Muscle of back (tissue), 13 donors: ENCODE measurements at places on chromosomes 2 and 18. TPM values are rescaled to one million over a fixed set of nuclear protein-coding genes. Genes with fewer than 3 reads are reported as not detected.

DNA sequence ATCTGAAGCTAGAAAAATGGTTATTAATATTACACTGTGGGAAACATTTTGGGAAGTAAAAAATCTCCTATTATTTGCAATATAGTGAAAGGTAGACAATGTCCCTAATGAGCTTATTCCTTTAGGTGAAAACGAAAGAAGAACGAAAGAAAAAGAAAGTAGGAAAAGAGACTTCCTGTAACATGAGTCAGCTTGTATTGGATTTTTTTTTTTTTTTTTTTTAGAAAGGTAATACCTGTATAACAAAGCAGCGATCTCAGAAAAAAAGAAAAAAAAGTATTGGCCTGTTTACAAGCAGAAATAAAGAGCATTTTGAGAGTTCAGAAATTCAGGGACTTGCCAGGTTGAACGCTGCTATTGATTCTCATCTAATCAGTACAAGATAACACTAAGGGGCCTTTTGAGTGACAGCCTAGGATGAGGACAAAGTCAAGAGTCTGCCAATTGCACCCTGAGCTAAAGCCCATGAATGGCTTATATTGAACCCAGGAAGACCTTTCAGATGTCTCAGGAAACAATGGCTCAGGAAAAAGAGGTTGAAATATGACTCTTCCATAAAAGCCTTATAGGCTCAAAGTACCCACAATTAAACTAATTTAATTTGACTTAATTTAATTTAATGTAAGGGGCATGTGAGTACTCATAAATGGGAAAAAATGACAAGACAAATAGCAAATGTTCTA is 615.6 kb upstream of the CDH2 start:
- no peak for DNase-seq

GRCh38 chr2:218876562-218877219 is 4.0 kb upstream of the WNT10A start:
- peak; percentile 84 for DNase-seq

The SP3 gene
- polyA plus RNA-seq: 75.4 TPM

DNA sequence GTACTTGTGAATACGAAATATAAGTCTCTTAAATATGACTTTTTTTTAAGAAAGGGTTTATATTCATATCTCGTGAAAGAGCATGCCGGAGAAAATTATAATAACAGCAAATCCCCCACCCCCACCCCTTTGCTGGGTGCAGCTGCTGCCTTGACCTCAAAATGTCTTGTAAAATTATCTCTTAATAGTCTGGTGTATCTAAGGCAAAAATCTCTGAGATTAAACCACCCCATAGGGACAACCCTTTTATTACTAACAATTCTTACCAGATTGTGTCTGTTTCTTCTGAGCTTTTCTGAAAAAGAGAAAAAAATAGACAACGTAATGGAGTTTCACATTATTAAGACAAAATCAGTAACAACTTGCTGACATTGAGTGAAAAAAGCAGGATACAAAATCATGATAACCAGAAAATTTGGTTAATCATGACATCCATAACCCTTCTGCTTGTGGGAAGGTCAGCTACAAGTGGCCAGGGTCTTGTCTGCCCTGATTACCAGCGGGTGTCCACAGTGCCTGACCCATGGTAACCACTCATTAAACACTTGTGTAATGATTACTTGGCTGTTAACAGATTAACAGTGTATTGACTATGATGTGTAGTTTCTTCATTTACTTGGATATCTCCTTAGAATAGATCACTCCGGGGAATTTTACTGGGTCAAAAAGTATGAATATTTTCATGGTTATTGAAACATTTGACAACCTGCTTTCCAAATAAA is 1.5 kb downstream of the STRADB start:
- no peak for DNase-seq

DNA sequence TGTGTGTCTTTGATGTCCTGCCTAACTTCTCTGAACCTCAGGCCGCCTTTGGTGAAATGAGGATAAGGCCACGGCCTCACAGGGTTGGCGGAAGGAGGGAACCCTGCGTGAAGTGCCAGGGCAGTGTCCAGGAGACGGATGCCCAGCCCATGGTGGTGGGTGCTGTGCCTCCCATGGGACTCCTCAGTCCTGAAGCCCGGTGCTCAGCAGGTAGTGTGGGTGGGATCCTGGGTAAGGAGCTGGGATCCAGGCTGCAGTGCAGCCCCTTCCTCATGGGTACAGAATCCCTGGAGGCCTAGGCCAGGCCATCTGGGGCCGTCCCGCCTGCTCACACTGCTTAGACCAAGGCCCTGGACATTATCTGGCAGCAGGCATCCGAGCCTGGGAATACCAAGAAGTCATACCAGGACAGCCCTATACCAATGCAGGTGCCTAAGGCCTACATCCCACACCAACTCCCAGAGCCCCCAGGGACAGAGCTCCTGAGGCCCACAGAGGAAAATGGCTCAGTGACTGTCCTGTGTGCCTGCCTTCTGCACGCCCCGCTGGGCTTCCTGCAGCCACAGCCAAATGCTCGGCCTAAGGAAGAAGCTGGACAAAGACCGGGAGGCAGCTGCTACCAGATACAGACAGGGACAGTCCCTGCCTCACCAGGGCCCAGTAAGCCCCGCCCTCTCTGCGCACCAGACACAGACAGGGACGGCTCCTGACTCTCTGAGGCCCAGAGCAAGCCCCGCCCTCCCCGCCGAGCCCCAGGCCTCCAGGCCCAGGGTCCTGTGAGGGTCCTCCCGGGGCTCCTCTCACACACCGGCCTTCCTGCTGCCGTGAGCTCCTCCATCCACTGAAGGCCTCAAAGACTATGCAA is 78.0 kb downstream of the NDUFA10 start:
- DNase-seq: no peak

The KIF5C gene
- 2.3 TPM for polyA plus RNA-seq

DNA sequence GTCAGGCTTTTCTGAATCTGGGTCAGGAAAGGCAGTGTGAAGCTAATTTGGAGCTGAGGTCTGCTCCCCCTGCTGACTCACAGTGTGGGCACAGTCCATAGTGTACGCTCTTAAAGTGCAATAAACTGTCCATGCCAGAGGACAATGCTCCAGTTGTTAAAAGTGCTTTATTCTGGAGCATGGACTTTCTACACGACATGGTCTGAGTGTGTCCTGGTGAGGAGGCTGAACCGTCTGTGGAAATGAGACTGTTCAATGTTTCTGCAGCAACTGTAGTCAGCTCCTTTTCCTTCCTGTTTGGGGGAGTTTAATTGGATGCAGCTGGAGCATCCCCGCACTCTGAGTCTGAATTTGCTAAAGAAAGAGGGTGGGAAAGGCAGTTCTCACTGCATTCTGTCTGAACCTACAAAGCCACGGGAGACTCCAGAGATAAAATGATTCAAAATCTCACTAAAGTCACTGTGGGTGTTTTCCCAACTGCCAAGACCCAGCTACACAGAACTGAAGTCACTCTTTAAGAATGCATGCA is 110.2 kb upstream of the TRIB2 start:
- peak; percentile 43 for DNase-seq

DNA sequence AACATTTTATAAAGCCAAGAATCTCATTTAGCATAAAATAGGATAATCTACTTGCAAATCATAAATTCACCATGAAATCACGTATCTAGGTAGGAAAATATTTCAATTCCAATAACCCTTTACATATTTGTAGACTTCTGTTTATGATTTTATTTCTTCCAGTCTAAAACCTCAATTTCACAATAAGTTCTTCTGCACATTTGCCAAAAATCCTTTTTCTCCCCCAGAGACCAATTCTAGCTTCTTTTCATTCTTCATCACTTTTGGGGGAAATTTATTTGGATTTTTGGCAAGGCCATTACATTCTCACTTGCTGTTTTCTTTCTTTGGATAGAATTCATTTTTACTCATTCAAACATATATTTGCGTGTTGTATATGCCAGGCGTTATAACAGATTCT is 86.8 kb downstream of the SPRED2 start:
- peak; percentile 54 for DNase-seq

GRCh38 chr18:45320724-45321123 is 294.6 kb upstream of the SLC14A2 start:
- DNase-seq: no peak

- no peak for DNase-seq
These were observed 735 bp downstream of the CD207 start for GRCh38 chr2:70834881-70835280.
